ENCODE measurements at places on chromosomes 3 and 15. TPM values are rescaled to one million over a fixed set of nuclear protein-coding genes. Genes with fewer than 3 reads are reported as not detected.

GRCh38 chr3:129014793-129015345, 13.8 kb downstream of the EFCC1 start:
- DNase-seq: no peak
- H3K27me3 ChIP-seq: no peaks in the 10 kb centered on the region

- no peak overlapping the region for H3K4me3 ChIP-seq
- no peaks in the 10 kb centered on the region for H3K27me3 ChIP-seq
- no peaks in the 10 kb centered on the region for H3K4me1 ChIP-seq
- DNase-seq: no peak
Observed at GRCh38 chr3:171113716-171114115, 87.2 kb upstream of the SLC2A2 start.

- no peak overlapping the region for H3K27ac ChIP-seq
- H3K4me1 ChIP-seq: peaks cover 15% of the 10 kb centered on the region
- H3K27me3 ChIP-seq: no peaks in the 10 kb centered on the region
- H3K4me3 ChIP-seq: no peak overlapping the region
- peaks cover 26% of the 10 kb centered on the region for H3K36me3 ChIP-seq
Observed at GRCh38 chr3:47012342-47013230, 33.1 kb downstream of the NBEAL2 start.

GRCh38 chr3:196688349-196688748, 23.7 kb downstream of the CEP19 start:
- peaks cover 9% of the 10 kb centered on the region for H3K4me1 ChIP-seq
- H3K4me3 ChIP-seq: no peak overlapping the region
- H3K27ac ChIP-seq: no peak overlapping the region
- no peak for DNase-seq
- H3K27me3 ChIP-seq: no peaks in the 10 kb centered on the region

DNA sequence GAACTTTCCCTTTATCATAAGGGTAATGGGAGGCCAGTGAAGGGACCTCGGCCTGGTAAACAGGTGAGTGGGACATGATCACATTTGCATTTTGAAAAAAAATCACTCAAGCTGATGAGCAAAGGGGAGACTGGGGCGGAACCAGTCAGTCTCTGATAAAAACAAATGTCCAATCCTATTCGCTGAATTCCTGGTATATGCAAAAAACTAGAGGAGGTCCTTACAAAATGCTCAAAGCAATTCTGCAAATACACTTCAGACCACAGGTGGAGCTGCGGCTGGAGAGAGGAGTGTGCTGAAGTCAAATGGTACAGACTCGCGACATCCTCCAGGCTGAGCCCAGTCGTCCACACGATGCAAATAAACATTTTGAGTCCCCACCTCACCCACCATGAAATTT, 166.7 kb downstream of the FOXP1 start:
- H3K27ac ChIP-seq: no peak overlapping the region
- no peak for DNase-seq
- H3K4me1 ChIP-seq: peaks cover 21% of the 10 kb centered on the region
- H3K36me3 ChIP-seq: no peaks in the 10 kb centered on the region
- H3K4me3 ChIP-seq: no peak overlapping the region

- no peak overlapping the region for H3K4me3 ChIP-seq
- H3K27me3 ChIP-seq: no peaks in the 10 kb centered on the region
- H3K27ac ChIP-seq: no peak overlapping the region
- no peak for DNase-seq
- no peaks in the 10 kb centered on the region for H3K36me3 ChIP-seq
- H3K4me1 ChIP-seq: no peaks in the 10 kb centered on the region
Observed at GRCh38 chr3:105394177-105394576, 27.5 kb downstream of the ALCAM start.

Gene NPAP1
- total RNA-seq: not detected

- DNase-seq: no peak
- H3K4me1 ChIP-seq: peaks cover 42% of the 10 kb centered on the region
- no peak overlapping the region for H3K4me3 ChIP-seq
- H3K36me3 ChIP-seq: no peaks in the 10 kb centered on the region
Observed at GRCh38 chr3:30347679-30348216, 258.7 kb upstream of the TGFBR2 start.

DNA sequence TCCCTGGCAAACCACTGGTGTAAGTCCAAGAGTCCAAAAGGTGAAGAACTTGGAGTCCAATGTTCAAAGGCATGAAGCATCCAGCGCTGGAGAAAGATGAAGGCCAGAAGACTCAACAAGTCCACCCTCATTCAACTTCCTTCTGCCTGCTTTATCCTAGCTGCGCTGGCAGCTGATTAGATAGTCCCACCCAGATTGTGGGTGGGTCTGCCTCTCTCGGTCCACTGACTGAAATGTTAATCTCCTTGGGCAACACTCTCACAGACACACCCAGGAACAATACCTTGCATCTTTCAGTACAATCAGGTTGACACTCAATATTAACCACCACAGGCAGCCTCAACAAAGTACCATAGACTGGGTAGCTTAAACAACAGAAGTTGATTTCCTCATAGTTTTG, 245.9 kb upstream of the IGF1R start:
- no peaks in the 10 kb centered on the region for H3K36me3 ChIP-seq
- no peak overlapping the region for H3K27ac ChIP-seq
- DNase-seq: no peak
- no peaks in the 10 kb centered on the region for H3K27me3 ChIP-seq
- H3K4me1 ChIP-seq: peaks cover 16% of the 10 kb centered on the region
- no peak overlapping the region for H3K4me3 ChIP-seq
